ENCODE measurements at places on chromosomes 2 and 18. TPM values are rescaled to one million over a fixed set of nuclear protein-coding genes. Genes with fewer than 3 reads are reported as not detected.

The CIDEA gene
- not detected for total RNA-seq

DNA sequence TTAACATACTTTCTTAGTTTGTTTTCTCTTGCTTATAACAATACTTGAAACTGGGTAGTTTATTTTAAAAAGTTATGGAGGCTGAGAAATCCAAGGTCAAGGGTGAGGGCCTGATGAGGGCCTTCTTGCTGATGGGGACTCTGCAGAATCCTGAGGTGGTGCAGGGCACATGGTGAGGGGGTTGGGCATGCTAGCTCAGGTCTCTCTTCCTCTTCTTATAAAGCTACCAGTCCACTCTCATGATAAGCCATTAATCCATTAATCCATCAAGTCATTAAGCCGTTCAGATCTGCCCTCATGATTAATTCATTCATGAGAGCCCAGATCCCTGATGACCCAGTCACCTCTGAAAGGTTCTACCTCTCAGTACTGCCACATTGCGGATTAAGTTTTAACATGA lies 21.4 kb downstream of the ALMS1 start:
- no peak for DNase-seq

The THUMPD2 gene
- 10.2 TPM for total RNA-seq

DNA sequence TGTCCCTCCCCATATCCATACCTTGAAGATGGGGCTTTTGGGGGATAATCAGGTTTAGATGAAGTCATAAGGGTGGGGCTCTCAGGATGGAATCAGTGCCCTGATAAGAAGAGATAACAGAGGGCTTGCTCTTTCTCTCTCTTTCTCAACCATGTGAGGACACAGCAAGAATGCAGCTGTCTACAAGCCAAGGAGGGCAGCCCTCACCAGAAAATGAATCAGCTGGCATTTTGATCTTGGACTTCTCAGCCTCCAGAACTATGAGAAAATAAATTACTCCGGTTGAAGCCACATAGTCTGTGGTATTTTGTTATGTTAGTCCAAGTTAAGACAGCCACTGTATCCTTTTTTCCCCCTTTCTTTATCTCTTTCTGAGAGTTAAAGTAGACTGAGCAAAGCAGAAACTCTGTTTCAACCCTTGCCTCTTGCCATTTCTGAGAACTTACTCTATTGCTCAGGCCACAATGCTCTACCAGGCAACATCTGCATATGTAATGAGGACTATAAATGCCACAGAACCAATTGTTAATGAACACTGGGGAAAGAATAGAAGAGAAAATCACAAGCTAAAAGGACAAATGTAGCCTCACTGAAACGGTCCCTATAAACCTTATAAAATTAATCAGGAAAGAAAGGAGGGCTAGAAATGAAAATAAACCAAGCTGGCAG lies 56.9 kb downstream of the SRBD1 start:
- DNase-seq: no peak

The GNAL gene
- total RNA-seq: 13.3 TPM

The BMPR2 gene
- 70.9 TPM for total RNA-seq

GRCh38 chr2:7432436-7432835 lies 515.2 kb downstream of the RNF144A start:
- DNase-seq: no peak

The DHX57 gene
- 12.3 TPM for total RNA-seq

DNA sequence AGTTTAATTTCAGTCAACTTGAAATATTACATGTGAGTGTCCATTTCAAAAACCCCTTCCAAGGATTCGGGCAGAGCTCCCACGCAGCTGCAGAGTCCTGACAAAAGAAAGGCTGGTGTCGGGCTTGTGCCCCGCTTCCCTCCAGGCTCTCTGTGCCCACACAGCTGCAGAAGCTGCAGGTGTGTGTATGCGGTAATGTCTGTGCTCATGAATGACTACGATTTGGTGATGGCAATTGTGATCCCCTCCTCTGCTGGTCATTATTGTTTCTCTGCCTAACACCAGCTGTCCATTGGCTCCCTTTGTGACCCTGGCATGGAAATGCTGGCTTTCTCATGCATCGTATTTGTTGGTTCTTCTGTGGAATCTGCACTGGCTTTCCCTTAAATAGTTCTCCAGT lies 224.8 kb downstream of the NUP35 start:
- DNase-seq: no peak
